LoVo (cell line): ENCODE measurements at places on chromosomes 1 and 21.

DNA sequence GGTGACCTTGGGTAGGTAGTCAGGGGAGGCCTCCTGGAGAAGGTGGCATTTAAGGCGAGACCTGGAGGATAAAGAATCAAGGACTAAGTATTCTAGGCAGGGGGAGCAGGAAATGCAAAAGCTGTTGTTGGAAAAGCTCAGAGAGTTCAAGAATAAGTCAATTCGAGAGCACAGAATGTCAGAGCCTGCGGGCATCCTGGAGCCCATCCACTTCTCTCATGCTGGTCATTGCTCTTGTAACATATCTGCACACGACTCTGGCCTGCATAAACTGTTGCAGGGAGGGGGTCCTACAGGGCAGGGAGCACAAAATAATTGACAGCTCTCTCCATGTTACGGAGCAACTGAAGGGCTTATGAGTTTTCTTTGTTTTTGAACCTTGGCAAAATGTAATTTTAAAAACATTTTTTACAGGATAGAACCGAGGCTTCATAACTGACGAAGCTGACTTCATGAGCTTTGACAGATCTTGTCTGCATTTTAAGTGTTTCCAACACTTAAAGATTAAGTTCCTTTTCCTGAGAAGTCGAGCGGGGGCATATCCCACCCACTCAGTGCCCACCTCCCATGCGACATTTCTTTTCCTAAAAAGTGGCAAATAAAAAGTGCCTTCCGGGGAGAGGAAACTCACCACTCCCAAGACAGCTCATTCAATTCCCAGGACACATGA lies 4.2 kb downstream of the PLA2G5 start:
- DNase-seq, result no peak

GRCh38 chr1:35553851-35554250 lies 3.4 kb downstream of the KIAA0319L start:
- DNase-seq, result no peak

GRCh38 chr1:214135886-214136285 lies 145.1 kb upstream of the SMYD2 start:
- no peak for DNase-seq

GRCh38 chr1:191490303-191490702 lies 668.0 kb upstream of the RGS18 start:
- no peak for DNase-seq

GRCh38 chr1:117664314-117664713 lies 58.5 kb downstream of the TENT5C start:
- DNase-seq, result no peak

DNA sequence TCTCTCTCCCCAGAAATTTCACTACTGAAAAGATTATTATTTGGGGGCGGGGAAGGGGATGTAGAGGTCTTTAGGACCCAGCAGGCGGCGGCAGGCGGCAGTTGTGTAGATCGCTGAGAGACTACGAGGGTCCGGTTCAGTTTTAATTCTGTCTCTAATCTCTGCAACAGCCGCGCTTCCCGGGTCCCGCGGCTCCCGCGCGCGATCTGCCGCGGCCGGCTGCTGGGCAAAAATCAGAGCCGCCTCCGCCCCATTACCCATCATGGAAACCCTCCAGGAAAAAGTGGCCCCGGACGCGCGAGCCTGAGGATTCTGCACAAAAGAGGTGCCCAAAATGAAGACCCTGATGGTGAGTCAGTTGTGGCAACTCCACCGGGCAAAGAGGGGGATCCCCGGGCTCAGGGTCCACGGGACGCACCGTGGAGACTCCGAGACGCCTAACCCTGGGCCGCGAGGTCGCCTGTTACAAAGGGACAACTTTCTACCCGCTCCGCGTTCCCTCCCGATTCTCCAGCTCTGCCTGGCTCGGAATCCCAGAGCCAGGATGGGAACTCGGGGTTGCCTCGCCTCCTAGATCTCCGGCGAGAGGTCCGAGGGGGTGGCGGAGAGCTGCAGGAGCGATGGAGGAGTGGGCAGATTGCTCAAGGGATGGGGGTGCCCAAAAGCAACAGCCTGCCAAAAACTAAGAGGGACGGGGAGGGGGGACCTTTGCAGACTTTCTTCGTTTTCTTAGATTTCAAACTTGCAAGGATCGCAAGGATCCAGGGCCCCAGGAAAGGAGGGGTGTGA lies at the start of gene ST6GALNAC5:
TSS of gene ST6GALNAC5 (plus strand) at position 139 of the 789 bp plus-strand sequence.
- DNase-seq, result no peak

DNA sequence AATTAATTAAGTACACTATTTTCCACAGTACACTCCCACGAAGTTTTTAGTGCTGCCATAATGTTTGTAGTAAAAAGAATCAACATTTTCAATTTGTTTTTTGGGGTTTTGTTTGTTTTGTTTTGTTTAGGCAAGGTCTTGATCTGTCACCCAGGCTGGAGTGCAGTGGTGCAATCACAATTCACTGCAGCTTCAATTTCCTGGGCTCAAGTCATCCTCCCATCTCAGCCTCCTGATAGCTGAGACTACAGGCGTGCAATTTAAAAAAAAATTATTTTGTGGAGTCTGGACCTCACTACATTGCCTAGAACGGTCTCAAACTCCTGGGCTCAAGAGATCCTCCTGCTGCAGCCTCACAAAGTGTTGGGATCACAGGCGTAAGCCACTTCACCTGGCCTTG lies 11.4 kb downstream of the GLUL start:
- no peak for DNase-seq

DNA sequence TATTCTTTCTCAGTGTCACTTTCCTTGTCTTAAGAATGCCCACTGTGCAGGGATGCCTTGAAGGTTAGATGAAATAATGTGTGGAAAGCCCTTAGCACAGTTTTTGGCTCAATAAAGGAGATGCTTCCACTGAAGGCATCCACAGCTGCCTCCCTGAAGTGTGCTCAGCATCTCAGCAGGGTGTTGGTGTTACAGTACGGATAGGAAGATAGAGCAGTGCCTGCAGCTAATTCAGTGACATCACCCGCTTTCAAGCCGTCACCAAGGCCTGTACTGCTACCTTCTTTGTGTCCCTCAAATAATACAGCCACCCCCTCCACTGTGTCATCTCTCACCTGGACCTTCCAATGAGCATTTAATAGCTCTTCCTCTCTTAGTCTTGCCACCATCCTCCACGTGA lies 59.0 kb downstream of the NDUFS5 start:
- no peak for DNase-seq

DNA sequence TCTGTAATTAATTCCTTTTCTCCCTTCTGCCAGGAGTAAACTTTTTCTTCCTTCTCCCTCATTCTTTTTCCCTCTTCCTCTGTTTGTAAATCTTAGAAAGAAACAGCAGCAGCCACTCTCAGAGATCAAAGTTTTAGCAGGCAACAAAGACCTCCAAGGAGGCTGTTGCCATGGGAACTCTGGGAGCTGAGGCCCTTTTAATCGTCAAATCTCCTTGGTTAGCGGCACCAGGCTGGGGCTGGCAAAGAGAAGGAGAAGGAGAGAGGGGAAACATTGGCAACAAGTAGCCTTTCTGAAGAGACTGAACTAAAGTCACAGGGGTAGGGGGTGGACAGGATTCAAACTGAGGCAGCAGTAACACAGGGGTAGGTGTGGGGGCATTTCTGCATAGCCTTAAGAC lies 25.2 kb downstream of the ILDR2 start:
- DNase-seq, result no peak

GRCh38 chr1:53334781-53335180 lies 6.9 kb upstream of the LRP8 start:
- DNase-seq, result no peak

DNA sequence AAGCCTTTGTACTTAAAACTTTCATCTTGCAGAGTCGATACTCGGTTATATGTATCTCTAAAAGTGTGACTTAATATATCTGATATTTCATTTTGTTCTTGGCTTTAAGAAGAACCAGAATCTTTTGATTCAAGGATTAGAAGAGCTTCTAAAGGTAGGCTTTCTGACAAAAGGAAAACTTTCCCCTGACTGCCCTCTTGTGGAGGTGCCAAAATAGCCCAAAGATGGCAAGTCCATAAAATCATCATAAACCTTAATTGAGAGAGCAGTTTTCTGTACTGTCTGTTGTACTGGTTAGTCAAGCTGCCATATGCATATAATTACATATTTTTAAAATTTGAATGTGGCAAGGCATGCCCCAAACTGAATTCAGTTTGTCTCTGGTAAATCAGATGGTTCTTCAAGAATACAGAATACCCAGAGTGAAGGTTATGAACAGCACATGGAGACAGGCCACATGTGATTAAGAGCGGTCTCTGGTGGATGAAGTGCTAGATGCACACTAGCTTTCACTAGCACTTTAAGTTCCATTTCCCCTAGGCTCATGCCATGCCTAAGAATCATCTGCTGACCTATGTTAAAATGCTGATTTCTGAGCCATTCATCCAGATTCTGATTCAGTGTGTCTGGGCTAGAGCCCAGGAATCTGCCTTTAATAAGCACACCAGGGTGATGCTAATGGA lies 27.7 kb upstream of the ELAVL4 start:
- no peak for DNase-seq

DNA sequence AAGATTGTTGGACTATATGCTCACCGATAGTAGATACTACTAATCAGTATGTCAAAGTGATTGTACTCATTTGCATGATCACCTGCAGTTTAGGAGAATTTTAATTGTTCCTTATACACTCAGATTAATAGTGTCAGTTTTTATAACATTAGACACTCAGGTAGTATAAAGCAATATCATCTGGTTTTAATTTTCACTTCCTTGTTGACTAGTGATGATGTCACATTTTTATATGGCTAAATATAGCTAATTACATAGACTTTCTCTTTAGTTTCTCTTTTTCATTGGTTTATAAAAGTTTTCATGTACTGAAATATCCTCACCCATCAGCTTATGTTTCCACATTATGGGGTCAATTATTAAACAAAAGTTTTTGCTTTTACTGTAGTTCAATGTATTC lies 1332.4 kb upstream of the ADGRL2 start:
- DNase-seq, result no peak

GRCh38 chr1:219299420-219299819 lies 125.7 kb downstream of the LYPLAL1 start:
- no peak for DNase-seq

DNA sequence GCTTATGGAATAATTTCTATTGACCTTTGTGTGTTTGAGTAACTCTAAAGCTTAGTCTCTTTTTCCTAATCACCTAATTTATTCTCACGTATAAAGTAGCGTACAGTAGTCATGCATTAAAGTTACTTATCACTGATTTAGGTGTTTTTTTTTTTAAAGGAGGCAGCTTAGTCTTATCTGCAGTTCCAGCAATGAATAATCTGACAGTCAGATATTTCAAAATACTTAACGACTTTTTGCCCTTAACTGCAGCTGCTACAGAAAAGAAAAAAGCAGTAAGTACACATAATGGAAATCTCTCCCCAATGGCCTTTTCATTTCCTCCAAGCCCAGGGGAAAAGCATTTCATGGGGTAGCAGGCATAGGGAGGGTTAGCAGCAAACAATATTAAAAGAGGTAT lies 54.6 kb downstream of the SLC35F3 start:
- DNase-seq, result no peak

DNA sequence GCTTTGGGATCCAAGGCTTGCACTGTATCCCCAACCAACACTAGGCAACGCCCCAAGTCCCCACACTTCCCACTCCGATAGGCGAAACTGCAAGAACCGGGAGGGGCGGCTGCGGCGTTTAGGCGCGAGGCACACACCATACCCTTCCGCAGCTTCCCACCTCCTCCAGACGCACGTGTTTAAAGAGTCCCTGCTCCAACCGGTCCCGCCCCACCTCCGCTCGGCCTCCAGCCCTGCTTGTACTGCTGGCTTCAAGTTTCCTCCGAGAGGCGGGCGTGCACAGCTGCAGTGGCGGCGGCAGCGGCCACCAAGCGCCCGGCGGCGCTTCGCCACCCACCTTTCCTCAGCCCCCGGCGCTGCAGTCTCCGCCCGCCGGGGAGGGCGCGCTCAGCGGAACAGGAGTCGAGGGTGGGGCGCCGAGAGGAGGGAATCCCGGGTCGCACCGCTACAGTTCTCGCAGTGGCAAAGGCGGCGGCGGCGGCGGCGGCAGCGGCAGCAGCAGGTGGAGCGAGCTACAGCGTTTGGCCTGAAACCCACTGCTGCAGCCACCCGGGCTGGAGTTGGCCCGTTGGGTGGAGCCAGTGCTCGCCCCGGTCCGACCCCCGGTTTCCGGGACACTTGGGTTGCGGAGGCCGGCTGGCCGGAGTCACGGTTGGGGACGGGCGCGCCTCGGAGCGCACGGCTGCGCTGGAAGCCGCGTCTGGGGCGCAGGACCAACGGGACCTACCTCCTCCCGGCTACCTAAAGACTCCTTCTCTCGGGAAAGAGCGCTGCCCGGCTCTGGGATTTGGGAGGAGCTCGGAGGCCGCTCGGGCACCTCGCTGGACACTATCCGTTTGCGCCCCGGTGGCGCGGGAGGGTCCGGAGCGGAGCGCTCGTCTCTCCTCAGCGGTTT lies at the start of gene CNIH3:
TSS of gene CNIH3 (plus strand) at position 457 of the 895 bp plus-strand sequence. CDS start 858 bp downstream, outside the sequence.
- DNase-seq, result no peak

DNA sequence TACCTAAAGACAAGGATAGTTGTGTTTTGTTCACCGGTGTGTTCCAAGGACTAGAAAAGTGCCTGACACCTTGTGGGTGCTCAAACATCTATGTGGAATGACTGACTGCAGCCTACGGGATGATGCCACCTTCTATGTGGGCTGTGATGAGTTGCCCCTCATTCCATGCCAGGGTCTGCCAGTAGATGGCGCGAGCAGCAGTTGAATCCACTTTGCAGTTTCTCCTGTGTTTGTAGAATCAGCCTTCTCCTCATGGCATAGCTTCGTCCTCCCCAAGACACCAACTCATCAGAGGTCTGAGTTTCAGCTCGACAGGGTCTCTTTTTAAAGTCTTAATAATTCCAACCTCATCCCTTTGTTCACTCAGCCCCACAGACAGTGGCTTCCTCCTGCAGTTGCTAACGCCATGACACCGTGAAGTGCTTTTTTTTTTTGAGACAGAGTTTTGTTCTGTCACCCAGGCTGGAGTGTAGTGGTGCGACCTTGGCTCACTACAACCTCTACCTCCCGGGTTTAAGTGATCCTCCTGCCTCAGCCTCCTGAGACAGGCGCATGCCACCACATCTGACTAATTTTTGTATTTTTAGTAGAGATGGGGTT lies 133.7 kb downstream of the CAPN8 start:
- peak; percentile 25 for DNase-seq

DNA sequence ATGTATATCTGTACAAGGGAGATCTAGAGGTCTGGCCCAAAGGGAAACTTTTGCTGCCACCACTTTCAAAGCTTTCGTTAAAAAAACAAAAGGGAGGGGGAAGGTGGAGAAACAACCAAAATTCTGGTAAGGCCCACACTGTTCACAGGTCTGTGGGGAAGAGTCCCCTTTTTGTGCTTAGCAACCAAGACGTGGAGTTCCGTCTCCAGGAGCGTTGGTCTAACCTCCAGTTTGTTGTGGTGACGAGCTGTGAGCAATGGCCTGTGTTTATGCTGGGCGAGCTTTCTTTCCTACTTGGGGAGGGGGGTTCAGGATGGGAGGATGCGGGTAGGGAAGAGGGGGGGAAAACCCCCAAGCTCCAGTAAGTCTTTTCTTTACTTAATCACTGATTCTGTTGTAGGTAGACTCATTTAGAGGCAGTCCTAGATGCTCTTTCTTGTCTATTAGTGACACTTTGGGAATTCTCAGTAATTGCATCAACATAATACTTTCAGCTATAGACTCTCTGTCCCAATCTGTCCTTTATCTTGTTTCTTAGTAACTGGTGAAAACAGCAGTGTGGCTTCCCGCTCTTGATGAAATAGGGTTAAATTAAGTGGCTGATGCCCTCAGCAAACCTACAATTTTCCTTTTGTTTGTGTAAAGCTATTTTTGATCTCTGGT lies 1.5 kb downstream of the HIPK1 start:
- no peak for DNase-seq

- DNase-seq, result no peak
Observed at GRCh38 chr21:29958551-29958950, 18.8 kb upstream of the GRIK1 start.

- DNase-seq, result no peak
Observed at GRCh38 chr1:157844089-157844830, 2.7 kb upstream of the CD5L start.

- DNase-seq, result no peak
Observed at GRCh38 chr1:48214820-48215219, 7.7 kb upstream of the SLC5A9 start.
